NT2/D1 (cell line): ENCODE measurements at places on chromosomes 2 and 18.

GRCh38 chr18:2654169-2654927, 1.2 kb upstream of the SMCHD1 start:
- DNase-seq, result no peak

DNA sequence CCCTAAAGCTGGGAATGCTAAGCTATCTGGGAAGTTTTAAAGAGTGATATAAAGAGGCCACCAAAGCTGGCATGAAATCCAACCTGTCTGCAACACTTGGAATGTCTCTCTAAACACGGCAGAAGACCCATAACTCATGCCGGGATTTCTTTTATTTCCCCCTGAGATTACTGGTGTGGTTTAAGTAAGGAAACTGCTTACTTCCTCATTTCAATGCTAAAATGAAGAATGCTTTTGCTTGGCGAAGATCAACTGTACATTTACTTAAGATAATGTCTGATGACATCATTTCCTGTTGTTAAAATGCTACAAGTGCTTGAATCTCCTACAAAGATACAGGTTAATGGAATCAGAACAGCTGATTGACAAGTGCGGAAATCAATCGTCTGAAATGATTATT, 353.8 kb upstream of the SALL3 start:
- no peak for DNase-seq

DNA sequence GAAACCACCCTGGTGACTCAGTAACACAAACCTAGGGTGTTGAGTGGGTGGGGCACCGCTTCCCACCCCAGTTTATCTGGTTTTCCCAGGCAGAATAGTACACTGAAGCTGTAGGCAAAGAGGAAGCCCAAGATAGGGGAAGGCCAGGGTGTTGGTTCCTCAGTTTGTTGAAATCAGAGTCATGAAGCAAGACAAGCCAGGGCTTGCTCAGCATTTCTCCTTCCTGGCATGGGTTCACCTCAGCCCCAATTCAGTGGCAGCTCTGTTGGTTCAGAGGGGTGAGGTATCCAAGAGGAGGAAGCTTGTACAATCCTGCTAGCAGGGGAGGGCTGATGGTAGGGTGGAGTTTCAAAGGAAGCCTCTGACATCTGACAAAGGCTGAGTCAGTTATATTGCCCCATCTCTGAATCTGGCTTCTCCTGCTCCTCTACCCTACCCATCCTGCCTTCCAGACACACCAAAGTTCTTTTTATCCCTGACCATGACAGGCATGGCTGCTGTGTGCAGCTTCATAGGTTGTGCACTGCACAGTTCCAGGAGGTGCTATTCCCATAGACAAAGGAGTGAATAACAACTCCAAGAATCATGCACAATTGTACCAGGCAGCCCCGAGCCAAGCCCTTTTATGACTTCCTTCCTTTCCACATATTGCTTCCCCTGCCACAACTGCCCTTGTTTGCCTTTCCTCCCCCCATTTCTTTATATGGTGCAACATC, 24.9 kb upstream of the RAB10 start:
- no peak for DNase-seq

DNA sequence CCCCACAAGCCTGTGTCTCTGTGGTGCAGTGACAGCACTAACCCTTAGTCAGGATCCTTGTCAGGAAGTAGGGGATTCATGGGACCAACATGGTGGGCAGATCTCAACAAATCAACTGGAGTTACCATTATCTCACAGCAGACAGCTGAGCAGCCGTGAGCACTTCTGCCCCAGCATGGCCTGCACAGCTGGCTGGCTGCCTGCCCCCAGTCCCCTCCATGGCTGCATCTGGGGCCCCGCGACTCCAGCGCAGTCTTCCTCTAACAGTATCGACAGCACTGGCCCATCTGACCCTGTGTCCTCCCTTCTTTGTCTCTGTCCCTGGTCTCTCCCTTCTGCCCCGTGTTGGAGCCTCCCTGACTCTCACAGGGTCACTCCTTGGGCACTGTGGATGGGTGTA, 4.7 kb upstream of the ADCY3 start:
- DNase-seq, result no peak

GRCh38 chr2:29039718-29040480, 34.4 kb downstream of the PCARE start:
- DNase-seq, result no peak

GRCh38 chr2:43105586-43106558, 120.5 kb downstream of the ZFP36L2 start:
- DNase-seq, result no peak

DNA sequence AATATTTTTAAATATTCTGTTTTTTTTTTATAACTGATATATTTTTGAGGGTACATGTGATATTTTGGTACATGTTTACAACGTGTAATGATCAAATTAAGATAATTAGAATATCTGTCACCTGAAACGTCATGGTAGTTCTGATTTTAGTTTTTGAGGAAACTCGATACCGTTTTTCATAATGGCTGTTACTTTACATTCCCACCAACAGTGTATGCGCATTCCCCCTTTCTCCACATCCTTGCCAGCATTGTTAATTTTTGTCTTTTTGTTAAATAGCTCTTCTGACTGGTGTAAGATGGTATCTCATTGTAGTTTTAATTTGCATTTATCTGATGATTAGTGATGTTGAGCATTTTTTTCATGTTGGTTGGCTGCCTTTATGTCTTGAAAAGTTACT, 206.8 kb upstream of the STON1 start:
- DNase-seq, result no peak

DNA sequence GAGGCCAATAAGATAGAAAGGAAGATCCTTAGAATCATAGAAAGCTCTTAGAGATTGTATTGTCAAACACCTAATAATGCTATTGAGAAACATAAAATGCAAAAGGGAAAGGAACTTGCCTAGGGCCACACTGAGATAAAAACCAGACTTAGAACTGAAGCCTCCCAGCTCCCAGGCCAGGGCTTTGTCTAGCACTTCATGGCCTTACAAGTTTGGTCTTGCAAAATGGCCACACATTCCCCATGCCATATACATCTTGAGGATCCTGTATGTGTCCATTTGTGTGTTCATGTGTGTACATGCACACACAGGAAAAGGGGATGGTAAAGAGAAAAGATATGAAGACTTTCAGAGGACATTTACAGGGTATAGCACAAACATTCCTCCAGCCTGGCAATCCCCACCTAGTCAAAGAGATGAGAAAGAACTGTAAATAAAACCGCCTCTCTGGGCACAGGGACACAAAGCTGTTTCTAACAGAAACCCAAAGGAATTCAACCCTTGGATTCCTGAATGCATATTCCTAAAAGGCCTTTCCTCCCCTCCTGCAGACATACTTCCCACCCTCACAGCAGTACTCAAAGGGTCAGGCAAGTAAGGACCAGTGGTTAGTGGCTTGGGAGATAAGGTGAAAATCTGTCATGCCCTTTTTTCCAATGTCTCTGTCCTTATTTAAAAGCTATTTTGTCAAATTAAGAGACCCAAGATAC, 99.7 kb upstream of the KLHL29 start:
- peak; percentile 32 for DNase-seq

GRCh38 chr2:207546822-207547221, 17.1 kb downstream of the CREB1 start:
- DNase-seq, result no peak

DNA sequence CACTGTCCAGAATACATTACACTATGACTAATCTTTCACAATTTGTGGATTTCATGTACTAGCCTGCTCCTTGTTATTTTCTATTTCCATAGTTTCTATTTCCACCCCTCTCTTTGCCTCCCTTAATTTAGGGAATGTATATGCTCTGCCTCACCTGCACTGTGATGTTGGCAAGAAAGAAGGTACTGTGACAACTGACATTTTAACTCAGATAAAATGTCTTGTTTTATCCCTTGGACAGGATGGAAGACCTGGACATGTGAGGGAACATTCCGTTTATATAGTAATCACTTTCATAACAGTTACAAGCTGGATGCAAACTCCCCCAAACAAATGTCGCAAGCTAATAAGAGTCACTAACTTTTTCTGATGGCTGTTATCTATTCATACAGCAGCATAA, 21.5 kb upstream of the DSG3 start:
- no peak for DNase-seq

DNA sequence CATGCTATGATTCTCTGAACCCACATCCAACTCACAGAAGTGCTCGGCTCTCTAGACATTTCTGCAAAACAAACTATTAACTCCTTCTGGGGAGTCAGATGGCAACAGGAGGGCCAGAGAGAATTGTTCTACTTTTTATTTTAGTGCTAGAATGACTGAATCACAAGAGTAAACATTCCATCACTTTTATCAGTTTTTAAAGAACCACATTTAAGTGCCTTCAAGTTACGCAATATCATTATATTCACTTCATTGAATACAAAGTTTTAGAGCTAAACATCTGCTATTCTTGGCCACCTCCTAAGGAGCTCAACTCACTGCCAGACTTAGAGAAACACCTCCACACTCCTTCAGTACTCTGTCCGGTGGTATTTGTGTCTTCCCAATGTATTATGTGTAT, 22.4 kb downstream of the B4GALT6 start:
- DNase-seq, result no peak

DNA sequence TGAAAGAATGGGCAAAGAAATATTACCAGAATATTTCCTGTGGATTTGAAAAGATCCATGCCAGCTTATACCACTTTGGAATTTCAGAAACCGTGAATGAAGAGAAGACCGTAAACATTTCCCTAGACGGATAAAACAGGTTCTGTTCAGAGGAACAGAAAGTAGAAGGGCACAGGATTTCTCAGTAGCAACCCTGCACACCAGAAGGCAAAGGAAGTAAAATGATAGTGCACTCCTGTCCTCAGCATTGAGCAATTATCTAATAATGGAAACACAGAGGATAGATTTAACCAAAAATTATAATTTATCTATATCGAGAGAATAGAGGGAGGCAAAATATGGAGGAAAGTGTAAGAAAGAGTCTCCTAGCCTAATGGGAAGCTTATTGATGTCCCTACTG, 87.0 kb upstream of the ITGA6 start:
- no peak for DNase-seq

DNA sequence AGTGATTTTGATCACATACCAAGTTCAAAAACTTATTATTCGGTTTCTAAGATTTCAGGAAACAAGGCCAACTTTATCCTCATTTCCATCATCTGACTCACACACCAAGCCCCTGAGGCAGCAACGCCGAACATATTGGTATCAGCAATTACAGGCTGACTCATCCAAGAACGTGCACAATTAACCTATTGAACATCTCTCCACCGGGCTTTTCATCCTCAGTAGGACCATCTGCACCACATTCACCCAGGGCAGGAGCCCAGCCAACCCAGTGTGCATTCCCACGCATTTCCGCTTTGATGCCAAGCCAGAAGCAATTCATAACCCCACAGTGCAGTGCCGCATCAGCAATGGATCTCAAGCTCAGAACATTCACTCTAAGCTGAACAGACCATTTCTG, 52.9 kb downstream of the SCG2 start:
- DNase-seq, result no peak

DNA sequence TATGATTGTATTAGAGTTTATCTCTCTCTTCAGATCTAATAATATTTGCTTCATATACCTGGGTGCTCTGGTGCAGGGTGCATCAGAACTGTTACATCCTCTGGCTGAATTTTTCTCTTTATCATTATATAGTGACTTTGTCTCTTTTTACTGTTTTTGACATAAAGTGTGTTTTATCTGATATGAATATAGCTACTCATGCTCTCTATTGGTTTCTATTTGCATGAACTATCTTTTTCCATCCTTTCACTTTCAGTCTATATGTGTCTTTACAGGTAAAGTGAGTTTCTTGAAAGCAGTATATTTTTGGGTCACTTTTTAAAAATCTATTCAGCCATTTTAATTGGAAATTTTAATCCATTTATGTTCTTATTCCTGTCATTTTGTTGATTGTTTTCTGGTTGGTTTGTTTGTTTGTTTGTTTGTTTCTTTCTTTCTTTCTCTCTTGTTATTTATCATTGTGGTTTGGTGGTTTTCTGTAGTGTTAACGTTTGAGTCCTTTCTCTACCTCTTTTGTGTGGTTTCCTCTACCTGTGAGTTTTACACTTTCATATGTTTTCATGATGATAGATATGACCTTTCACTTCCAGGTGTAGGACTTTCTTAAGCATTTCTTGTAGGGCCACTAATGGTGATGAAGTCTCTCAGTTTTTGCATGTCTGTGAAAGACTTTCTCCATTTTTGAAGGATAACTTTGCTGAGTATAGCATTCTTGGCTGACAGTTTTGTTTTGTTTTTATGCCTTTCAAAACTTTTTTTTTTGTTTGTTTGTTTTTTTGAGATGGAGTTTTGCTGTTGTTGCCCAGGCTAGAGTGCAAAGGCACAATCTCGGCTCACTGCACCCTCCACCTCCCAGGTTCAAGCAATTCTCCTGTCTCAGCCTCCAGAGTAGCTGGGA, 54.9 kb downstream of the CCNT2 start:
- no peak for DNase-seq

DNA sequence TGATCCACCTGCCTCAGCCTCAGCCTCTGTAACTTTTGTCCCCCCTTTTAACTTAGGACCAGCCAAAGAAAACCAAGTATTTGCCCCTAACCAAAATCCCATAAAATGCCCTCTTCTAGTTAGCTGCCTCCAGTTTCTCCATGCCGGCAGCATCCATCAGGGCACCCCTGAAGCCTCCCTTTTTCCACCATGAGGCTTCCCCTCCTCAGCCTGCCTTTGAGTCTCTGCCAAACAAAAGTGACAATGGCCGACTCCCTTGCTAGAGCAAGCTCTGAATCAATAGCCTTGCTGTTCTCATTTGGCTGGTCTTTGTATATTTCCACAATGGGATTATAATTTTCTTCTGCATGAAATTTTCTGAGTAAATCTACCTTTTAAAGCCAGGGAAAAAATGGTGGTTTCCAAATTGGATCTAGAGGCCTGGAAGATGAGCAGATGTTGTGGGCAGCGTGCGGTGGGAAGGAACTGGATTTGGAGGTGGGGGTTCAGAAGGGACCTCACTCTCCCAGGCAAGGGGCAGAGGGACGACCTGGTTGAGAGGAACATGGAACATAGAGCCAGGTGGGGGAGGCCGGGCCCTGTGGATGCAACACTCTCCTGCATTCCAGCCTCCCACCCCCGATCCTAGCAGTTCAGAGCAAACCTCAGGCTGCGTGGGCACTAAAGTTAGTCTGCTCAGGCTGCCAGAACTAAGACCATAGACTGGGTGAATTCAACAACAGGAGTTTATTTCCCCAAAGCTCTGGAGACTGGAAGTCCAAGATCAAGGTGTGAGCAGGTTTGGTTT, 80.6 kb downstream of the HS6ST1 start:
- no peak for DNase-seq

GRCh38 chr2:220044383-220044782, 417.0 kb downstream of the SLC4A3 start:
- DNase-seq, result peak; percentile 23

- no peak for DNase-seq
These were observed 69.8 kb downstream of the CCBE1 start for GRCh38 chr18:59627414-59627813.

DNA sequence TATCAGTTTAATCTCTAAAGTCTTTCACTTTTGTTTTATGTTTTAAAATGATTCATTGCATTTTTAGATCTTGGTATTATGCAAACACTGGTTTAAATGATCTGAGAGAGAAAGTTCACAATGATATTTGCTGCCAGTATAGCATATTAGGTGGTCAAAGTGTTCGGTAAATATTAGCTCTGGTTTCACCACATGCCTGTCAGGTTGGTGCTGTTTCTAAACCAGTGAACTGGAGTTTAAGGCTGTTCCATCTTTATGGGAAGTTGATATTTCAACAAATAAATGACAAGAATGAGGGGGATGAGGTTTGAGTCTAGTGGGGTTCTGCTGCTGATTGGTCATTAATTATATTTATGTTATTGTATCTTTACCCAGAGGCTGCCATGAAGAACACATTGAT, 436.4 kb downstream of the DCDC2C start:
- DNase-seq, result no peak

- no peak for DNase-seq
These were observed 17.2 kb upstream of the ASB1 start for GRCh38 chr2:238409341-238410199.
